Aorta (tissue), 5 donors: ENCODE measurements at places on chromosomes 12 and 14. TPM values are rescaled to one million over a fixed set of nuclear protein-coding genes. Genes with fewer than 3 reads are reported as not detected.
A peak's percentile ranks its signal among the peaks of the same experiment; 100 is the strongest.

SLC38A4 gene
- 0.12 TPM for total RNA-seq

SLC7A8 gene
- total RNA-seq: 20.0 TPM

RPGRIP1 gene
- total RNA-seq: 0.39 TPM

RNU4-1 gene
- total RNA-seq: 2,225 TPM

FKBP11 gene
- 35.7 TPM for total RNA-seq

SLC22A17 gene
- 25.8 TPM for total RNA-seq

TMTC1 gene
- 84.6 TPM for total RNA-seq

CABP1 gene
- total RNA-seq: 1.7 TPM

GRCh38 chr12:16112612-16113560, 164.6 kb downstream of the SLC15A5 start:
- DNase-seq: no peak

DNA sequence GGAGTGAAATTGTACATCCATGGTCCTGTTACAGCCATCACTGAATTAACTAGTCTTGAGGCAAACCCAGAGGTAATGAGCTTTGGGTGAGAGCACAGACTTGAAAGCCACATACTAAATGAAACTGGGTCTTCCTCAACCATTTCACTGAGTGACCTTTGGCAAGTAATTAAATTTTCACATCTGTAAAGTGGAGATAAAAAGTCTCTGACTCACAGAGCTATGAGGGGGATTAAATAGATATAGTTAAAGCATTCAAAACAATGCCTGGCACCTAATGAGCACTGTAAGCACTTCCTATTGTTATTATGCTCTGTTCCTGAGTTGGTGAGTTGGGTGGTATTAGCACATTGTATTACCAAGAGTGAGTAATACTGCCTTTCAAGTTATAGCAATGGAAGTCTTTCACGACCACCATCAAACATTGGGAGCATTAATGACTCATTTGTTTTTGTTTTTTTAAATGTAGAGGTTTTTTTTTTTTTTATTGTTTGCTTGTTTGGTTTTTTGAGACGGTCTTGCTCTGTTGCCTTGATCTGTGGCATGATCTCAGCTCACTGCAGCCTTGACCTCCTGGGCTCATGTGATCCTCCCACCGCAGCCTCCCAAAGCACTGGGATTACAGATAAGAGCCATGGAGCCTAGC, 12.5 kb upstream of the STRN3 start:
- no peak for DNase-seq

DNA sequence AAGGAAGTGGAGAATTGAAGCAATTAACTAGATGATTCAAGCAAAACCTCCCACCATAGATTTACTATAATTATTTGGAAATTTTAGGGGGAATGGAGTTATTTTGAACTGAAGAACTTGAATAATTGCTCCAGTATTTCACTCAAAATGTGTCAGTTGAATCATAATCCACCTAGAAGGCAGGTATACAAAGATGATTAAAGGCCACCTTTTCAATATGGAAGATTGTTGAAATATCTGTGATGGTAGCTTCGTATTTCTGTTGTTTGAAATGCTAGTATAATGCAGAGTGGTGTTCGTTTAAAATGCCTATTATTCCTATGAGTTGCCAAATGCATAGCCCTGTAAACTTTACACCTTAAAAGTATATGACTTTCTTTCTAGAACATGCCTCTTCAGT, 3.1 kb downstream of the HMGA2 start:
- no peak for DNase-seq

DNA sequence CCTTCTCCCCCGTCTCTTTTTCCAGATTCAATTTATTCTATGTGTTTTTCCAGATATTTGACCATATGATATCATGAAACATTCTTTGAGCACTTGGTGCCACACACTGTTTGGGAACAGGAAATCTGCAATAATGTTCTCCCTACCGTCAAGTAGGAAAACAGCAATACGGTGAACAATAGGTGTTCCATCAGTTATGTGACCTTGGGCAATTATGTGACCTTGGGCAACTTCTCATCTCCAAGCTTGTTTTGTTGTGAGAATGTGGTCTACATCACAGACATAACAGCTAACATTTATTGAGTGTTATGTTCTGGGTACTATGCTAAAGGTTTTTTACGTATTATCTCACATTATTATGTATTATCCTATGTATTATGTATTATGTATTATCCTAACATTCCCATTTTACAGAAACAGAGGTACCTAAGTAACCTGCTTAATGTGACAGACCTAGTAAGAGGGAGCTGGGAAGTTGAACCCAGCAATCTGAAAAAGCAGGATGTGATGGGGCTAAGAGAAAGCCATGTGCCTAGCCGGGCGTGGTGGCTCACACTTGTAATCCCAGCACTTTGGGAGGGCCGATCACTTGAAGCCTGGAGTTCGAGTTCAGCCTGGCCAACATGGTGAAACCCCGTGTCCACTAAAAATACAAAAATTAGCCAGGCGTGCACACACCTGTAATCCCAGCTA, 1.2 kb upstream of the NEK9 start:
- DNase-seq: no peak

- DNase-seq: no peak
Measured at GRCh38 chr14:24838945-24839616, 205.1 kb upstream of the GZMB start.

DNA sequence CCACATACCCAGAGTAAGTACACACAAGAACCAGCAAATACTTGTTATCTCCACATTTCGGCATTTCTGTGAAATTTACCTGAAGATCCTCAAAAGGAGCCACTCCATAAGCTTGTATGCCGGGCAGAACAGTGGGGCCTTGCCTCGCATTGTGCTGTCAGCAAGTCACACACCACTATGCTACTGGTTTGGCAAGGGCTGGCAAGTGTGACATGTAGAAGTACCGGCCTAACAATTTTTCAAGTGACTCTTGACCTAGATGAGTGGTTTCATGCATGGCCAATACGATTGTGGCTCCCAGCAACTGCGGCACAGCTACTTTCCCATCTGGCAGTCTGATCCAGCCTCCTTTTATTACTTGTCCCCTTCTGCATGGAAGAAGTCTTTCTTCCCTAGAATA, 69.8 kb downstream of the GAS2L3 start:
- DNase-seq: no peak

DNA sequence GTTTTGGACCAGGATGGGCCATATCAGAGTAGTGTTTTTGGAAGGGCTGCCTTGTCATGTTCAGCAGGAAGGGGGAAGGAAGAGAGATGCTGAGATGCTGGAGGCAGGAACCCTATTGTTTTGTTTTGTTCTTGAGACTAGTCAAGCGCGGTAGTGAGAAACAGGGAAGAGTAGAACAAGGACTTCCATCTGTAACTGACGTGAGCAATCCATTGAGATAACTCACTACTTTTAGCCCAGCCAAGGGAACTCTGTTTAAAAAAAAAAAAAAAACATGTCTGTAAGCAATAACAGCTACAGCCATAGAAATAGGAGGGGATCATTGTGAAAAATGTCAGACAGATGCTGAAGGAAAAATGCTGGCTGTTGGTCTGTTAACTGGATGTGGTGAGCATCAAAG, 34.0 kb downstream of the CD9 start:
- DNase-seq: no peak

GRCh38 chr14:51581017-51581881, 70.5 kb upstream of the FRMD6 start:
- DNase-seq: no peak

- no peak for DNase-seq
Measured at GRCh38 chr14:31785574-31785973, 224.4 kb downstream of the NUBPL start.

- DNase-seq: no peak
Measured at GRCh38 chr12:80293347-80293746, 150.7 kb upstream of the PTPRQ start.

GRCh38 chr14:34098045-34098984, 147.4 kb upstream of the EGLN3 start:
- DNase-seq: no peak

- DNase-seq: no peak
Measured at GRCh38 chr12:24534622-24535021, 414.3 kb downstream of the BCAT1 start.

GRCh38 chr12:128795530-128796361, 28.0 kb downstream of the SLC15A4 start:
- DNase-seq: no peak

- no peak for DNase-seq
Measured at GRCh38 chr12:113333877-113334785, 778 bp downstream of the SLC8B1 start.

- no peak for DNase-seq
Measured at GRCh38 chr14:104158827-104159798, 20.7 kb downstream of the KIF26A start.

DNA sequence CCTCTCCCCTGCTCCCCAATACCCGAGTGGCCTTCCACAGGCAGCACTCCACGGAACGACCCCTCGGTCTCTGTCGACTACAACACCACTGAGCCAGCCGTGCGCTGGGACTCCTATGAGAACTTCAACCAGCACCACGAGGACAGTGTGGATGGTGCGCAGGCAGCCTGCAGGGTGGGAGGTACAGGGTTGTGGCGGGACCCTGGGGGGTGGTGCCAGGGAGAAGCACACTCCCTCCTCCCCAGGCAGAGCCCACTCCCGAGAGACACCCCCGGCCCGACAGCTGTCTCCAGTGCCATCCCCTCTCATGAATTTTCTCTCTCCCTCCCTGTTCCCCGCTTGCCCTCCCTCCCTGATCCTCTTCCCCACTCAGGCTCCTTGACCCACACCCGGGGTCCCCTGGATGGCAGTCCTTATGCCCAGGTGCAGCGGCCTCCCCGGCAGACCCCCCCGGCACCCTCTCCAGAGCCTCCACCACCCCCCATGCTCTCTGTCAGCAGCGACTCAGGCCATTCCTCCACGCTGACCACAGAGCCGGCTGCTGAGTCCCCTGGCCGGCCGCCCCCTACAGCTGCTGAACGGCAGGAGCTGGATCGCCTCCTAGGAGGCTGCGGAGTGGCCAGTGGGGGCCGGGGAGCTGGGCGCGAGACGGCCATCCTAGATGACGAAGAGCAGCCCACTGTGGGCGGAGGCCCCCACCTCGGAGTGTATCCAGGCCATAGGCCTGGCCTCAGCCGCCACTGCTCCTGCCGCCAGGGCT, 9.0 kb downstream of the TNS2 start:
- DNase-seq: peak; percentile 74

- no peak for DNase-seq
Measured at GRCh38 chr12:42510823-42511222, 78.7 kb downstream of the PRICKLE1 start.

DNA sequence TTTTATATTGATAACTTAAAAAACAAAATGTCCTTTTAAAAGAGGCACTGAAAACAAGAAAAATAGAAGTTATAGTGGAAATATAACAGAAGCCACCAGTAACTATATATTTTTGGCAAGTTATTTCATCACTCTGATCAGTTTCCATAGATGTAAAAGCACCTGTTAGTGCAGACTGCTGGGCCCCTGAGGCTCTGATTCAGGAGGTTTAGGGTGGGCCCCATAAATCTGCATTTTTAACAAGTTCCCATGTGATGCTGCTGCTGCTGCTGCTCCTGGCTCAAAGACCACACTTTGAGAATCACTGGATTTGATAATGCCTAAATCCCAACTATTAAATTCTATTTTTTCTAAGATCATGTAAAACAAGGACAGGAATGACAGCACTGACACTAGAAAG, 251.1 kb downstream of the MED13L start:
- no peak for DNase-seq

- DNase-seq: no peak
Measured at GRCh38 chr14:68604822-68605221, 188.0 kb downstream of the ZFP36L1 start.

- no peak for DNase-seq
Measured at GRCh38 chr14:68250927-68251768, 431.6 kb downstream of the RAD51B start.

DNA sequence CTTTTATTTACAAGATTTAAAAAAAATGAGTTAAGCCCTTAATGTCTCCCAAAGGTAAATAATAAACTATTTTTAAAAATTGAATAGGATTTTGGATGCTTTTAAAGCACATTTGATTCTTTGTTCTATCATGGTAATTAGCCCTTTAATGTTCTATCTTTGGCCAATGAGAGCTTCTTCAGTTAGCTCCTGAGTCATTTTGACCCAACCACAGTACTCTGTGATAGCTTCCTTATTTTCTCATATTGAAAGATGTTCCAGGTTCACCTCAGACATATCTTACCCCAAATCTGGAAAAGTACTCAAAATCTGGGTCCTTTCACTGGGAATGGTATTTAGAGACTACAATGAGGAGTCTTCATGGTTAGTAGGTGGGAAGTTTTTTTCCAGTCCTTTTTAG, 98.0 kb downstream of the MYRFL start:
- DNase-seq: no peak

- no peak for DNase-seq
Measured at GRCh38 chr14:58738189-58738836, 100.6 kb downstream of the DACT1 start.

DNA sequence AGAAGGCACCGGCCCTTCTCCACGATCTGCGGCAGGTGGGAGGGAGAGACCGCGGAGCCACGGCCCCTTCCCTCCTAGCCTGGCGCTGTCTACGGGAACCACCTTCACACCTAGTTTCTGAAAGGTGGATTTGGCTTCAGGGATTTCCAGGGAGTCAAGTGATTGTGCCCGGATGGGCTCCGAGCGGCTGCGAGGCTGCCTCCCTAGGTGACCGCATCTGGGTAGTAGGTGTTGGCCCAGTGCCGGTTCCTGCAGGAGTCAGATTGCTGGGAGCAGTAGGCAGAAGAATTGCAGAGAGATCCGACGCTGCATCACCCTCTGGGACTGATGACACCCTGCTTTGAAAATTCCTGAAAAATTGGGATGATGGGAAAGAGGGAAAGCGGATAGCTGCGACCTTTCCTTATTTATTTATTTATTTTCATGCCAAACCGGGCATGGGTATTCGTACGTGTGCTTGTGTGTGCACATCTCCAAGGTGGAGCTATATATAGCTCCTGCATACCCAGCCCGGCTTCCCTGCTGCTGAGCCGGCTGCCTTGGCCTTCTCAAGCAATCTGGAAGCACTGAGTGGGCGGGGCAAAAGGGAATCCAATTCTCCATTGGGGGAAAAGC, 1.1 kb downstream of the CNTN1 start:
- peak; percentile 33 for DNase-seq

DNA sequence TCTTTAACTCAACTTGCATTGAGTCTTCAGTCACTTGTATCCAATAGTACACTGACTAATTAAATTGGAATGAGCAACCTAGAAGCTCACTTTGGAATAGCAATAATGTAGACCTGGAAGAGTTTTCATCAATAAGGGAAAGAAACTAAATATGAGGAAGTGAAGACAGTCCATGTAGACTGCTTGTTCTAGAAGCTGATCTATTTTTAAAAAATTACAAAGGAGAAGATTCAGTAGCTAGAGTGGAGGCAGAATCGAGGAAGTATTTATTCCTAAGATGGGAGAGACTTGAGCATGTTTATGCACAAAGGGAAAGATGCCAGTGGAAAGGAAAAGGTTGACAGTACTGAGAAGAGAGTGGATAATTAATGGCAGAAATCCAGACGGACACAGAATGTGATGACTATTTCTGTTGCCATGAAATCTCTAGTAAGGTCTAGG, 156.3 kb upstream of the PDE3A start:
- DNase-seq: no peak

GRCh38 chr12:27919671-27920235, 52.8 kb downstream of the PTHLH start:
- DNase-seq: no peak

DNA sequence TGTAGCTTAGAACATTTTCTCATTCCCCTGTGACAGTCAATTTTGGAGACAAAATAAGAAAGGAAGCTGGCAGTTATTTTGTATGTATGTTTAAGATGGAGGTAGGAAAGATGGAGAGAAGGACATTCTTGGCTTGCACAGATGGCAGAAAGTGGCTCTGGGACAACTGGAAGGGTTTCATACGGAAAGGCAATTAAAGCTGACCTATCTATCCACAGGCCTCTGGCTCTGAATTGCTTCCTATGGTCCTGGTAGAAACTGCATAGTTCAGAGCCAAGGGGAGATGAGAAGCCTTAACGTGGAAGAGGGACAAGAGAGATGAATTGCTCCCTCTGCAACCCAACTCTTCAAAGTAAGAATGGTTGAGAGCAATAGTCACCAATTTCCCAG, 8.0 kb upstream of the NPFF start:
- DNase-seq: no peak
